ENCODE measurements at places on chromosomes 5 and 9. TPM values are rescaled to one million over a fixed set of nuclear protein-coding genes. Genes with fewer than 3 reads are reported as not detected.

PGM5 gene
- total RNA-seq: 33.9 TPM

CER1 gene
- not detected for total RNA-seq

AIF1L gene
- total RNA-seq: 18.4 TPM

DNA sequence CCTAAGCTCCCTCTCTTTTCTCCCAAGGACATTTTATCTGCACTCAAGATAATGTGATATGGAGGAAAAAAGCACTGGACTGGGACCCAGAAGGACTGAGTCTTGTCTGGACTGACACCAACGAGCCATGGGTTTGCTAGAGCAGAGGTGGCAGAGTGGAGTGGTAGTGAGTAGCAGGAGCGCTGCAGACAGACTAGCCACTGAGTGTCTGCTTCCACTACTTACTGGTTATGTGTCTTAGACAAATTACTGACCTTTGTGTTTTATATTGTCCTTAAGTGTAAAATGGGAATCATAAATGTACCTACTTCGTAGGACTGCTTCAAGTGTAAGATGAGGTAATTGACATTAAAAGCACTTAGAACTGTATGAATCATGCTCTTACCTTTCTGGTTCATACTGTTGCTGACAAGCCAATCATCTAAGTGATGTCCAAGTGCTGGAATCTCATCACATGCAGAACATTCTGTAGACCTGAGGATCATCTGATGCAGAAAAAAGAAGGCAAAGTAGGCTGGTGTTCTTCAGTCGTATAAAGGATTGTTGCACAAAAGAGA, 12.5 kb upstream of the PRLR start:
- DNase-seq: no peak
- H3K27me3 ChIP-seq: no peaks in the 10 kb centered on the region
- no peak overlapping the region for H3K4me3 ChIP-seq

GRCh38 chr5:177553671-177554429, 513 bp downstream of the FAM193B start:
- H3K4me3 ChIP-seq: peak overlapping the region; percentile 100
- peaks cover 5% of the 10 kb centered on the region for H3K36me3 ChIP-seq

GRCh38 chr5:126003309-126003708, 419.9 kb upstream of the GRAMD2B start:
- H3K27ac ChIP-seq: no peak overlapping the region
- H3K27me3 ChIP-seq: no peaks in the 10 kb centered on the region
- DNase-seq: peak; percentile 56
- H3K36me3 ChIP-seq: no peaks in the 10 kb centered on the region
- no peak overlapping the region for H3K4me3 ChIP-seq

IDNK gene
- total RNA-seq: 4.0 TPM

DNA sequence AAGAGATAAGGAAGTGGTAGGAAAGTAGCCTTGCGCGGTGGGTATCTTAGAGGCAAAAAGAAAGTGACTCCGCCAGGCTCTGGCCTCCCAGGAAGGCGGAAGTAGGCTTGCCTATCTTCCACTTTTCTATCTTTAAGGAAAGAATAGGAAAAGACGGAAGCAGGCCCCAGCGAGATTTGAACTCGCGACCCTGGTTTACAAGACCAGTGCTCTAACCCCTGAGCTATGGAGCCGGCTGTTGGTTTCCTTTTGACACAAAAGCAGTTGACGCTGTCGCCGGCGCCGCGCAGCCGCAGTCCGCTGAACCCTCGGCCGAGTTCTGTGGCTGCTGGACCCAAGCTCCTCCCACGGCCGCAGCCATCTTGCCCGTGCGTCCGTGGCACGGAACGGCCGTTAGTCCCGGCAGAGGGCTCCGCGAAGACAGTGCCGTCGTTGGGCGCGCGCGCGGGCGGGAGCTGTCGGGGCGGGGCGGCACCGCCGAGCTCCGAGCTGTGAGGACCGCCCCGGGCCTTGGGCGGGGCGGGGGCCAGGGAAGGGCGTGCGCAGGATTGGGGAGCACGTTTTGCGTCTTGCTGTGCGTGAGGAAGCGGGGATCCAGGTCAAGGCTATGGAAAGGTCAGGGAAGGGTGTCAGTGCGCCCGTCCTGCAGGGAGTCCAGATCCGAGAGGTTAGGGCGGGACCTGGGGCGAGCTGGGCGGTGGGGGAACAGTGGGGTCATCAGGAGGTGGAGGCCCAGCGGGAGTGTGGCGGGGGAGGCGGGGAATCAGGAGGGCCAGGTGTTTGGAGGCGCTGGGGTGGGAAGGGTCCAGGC, 13.3 kb downstream of the TRIM7 start:
- H3K4me1 ChIP-seq: peaks cover 5% of the 10 kb centered on the region
- peak overlapping the region; percentile 93 for H3K27ac ChIP-seq
- H3K4me3 ChIP-seq: peak overlapping the region; percentile 91
- H3K27me3 ChIP-seq: no peaks in the 10 kb centered on the region
- no peaks in the 10 kb centered on the region for H3K36me3 ChIP-seq

GRCh38 chr5:172837640-172838039, 3.6 kb downstream of the ERGIC1 start:
- peak overlapping the region; percentile 93 for H3K27ac ChIP-seq
- H3K36me3 ChIP-seq: no peaks in the 10 kb centered on the region
- no peaks in the 10 kb centered on the region for H3K27me3 ChIP-seq
- no peak overlapping the region for H3K4me3 ChIP-seq
- H3K4me1 ChIP-seq: peaks cover 72% of the 10 kb centered on the region
- peak; percentile 96 for DNase-seq

DNA sequence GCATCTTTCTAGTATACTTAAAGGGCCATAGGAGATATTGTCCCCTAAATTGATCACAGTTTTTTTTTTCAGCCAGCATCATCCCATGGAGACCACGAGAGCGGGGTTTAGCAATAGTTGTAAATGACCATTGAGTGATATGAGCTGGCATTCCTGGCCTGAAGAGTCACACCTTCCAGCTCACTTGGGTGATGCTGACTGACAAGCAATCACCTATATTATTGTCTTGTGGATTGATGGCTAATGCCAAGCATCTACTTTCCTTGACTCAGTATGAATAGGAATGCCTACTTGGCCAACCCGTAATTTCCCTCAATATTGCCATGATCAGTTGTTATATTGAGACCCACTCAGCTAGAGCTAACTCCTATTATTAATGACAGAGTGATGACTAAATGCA, 70.5 kb downstream of the ADAMTSL1 start:
- H3K27ac ChIP-seq: no peak overlapping the region
- DNase-seq: no peak
- H3K36me3 ChIP-seq: no peaks in the 10 kb centered on the region
- no peaks in the 10 kb centered on the region for H3K4me1 ChIP-seq
- H3K27me3 ChIP-seq: no peaks in the 10 kb centered on the region
- H3K4me3 ChIP-seq: no peak overlapping the region

DNA sequence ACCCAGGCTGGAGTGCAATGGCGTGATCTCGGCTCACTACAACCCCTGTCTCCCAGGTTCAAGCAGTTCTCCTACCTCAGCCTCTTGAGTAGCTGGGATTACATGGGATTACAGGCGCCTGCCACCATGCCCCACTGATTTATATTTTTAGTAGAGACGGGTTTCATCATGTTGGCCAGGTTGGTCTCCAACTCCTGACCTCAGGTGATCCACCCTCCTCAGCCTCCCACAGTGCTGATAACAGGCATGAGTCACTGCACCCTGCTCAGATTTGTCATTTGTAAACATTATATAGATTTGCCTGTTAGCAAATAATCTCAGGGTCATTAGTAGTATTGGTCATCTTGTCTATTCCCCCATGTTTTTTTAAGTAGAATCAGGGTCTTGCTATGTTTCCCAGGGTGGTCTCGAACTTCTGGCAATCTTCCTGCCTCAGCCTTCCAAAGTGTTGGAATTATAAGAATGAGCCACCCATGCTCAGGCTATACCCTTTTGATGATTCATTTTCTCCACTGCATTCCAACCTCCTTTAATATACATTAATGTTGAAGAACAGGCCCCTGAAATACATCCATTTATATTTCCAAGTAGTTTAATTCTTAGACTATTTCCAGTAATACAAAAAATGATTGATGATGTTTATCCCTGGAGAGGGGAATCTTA, 17.3 kb downstream of the CENPH start:
- H3K4me1 ChIP-seq: no peaks in the 10 kb centered on the region
- H3K36me3 ChIP-seq: no peaks in the 10 kb centered on the region
- H3K4me3 ChIP-seq: no peak overlapping the region
- H3K27ac ChIP-seq: no peak overlapping the region
- H3K27me3 ChIP-seq: no peaks in the 10 kb centered on the region

CORO2A gene
- 4.5 TPM for total RNA-seq

GRCh38 chr9:96461336-96461735, 11.4 kb downstream of the HABP4 start:
- H3K36me3 ChIP-seq: peaks cover 5% of the 10 kb centered on the region
- no peak overlapping the region for H3K4me3 ChIP-seq
- H3K27ac ChIP-seq: no peak overlapping the region
- no peaks in the 10 kb centered on the region for H3K4me1 ChIP-seq
- no peaks in the 10 kb centered on the region for H3K27me3 ChIP-seq
- DNase-seq: no peak

SVEP1 gene
- total RNA-seq: 9.8 TPM

DNA sequence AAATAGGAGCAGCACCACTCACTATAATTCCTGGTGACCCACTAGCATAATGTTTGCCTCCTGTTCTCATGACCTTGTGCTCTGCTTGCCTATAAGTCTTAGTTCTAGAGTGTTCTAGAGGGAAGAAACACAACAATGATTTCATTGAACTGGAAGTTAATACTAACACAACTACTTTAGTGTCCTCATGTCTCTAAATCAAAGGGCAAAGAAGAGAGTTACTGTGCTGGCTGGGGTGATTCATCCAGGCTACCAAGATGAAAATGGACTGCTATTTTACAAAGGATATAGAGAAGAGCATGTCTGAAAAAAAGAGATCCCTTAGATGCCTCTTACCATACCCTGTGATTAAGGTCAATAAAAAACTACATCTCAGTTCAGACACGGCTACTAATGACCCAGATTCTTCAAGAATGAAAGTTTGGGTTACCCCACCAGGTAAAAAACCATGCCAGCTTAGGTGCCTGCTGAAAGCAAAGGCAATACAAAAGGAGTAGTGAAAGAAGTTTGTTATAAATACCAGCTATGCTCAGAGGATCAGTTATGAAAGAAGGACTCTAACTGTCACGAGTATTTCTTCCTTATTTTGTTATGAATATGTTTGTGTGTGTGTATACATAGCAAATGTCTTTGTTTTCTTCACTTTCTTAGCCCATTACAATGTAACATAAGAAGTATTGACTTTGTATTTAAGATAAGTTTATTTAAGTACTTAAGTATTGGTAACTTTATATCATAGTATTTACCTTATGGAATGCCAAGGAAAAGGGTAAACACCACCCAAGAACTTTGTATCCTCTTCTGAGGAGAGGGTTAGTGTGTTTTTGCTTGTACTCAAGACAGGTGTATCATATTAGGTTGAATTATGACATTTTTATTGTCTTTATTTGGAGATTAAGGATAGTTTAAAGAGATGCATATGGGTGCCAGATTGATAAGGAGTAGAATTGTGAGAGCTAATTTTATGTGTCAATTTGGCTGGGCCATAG, 314.1 kb upstream of the PTGER4 start:
- DNase-seq: no peak
- no peaks in the 10 kb centered on the region for H3K4me1 ChIP-seq
- H3K27me3 ChIP-seq: no peaks in the 10 kb centered on the region
- H3K27ac ChIP-seq: no peak overlapping the region

FOXD4 gene
- total RNA-seq: 1.8 TPM

GRCh38 chr5:33539212-33539611, 98.4 kb downstream of the TARS1 start:
- no peaks in the 10 kb centered on the region for H3K27me3 ChIP-seq
- H3K27ac ChIP-seq: no peak overlapping the region
- no peaks in the 10 kb centered on the region for H3K36me3 ChIP-seq
- H3K4me1 ChIP-seq: peaks cover 8% of the 10 kb centered on the region

DNA sequence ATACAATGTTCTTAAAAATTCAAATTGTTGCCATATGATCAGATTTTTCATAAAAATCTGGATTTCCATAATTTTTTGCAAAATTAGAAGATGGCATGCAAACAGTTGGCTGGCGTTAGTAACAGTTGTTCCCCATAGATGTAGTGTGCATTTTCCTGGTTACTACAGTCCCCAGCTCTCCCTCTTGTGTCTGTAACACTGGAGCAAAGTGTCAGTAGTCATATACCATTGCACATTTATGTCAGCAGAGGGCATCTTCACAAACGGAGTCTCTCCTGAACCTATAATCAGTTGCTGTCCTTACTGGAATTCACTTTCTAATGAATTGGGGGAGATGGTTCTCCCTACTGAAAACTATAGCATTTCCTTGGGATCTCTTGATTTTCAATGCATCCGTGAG, 44.7 kb upstream of the DMAC1 start:
- no peaks in the 10 kb centered on the region for H3K4me1 ChIP-seq
- no peak overlapping the region for H3K27ac ChIP-seq
- no peaks in the 10 kb centered on the region for H3K36me3 ChIP-seq
- H3K4me3 ChIP-seq: no peak overlapping the region
- H3K27me3 ChIP-seq: no peaks in the 10 kb centered on the region
- DNase-seq: peak; percentile 37

All from stomach (tissue), 19 donors.